ENCODE measurements at places on chromosomes 7 and 10.

- DNase-seq: peak; percentile 26
Measured at GRCh38 chr10:102195296-102195870, 30.7 kb upstream of the ELOVL3 start.

GRCh38 chr10:8057636-8058273 lies 3.3 kb downstream of the GATA3 start:
- no peak for DNase-seq

GRCh38 chr10:75651417-75651816 lies 220.0 kb downstream of the LRMDA start:
- DNase-seq: no peak

GRCh38 chr7:27200761-27201579 lies 1.1 kb upstream of the HOXA13 start:
- no peak for DNase-seq

DNA sequence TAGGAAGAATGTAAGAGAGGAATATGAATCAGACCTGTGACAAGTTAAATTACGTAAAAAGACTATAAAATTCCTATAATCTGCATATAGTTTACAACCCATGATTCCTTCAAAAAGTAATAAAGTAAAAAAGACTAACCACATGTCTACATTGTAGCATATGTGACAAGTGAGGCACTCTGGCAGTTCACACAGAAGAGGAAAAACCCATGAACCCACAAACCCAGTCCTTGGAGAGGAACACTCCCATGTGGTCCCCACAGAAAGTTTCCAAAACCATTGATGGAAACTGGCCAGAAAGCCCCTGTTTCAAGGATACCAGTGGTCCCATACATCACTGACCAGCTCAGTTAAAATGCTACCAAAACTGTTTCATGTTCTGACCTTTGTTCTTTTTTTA lies 15.7 kb downstream of the KDM7A start:
- no peak for DNase-seq

- DNase-seq: no peak
Measured at GRCh38 chr10:104622598-104623209, 18.4 kb upstream of the SORCS3 start.

DNA sequence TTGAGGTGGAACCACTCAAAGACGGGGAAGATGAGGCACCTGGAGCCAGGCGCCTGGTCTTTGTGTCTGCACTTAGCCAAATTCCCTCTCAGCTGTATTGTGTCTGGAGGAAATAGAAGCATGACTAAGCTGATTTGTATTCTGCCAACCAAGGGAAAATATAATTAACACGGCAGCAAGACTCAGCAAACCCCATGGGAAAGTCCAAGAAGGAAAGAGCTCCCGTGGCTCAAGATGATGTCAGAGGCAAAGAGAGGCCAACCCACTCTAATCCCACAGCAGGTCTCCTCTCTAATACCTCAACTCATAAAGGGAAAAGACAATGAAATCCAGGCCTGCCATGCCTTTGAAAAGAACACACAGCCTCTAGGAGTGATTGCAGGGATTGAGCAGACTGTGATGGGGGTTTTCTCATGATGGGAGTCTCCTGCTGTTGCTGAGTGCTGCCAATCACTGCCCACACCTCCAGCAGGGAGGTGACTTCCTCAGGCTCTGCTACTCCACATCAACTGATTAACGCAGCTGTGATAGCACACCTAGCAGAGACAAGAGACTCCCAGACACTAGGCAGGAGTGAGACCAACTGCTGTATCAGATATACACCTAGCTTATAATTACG lies 255.5 kb upstream of the C7orf33 start:
- DNase-seq: no peak

DNA sequence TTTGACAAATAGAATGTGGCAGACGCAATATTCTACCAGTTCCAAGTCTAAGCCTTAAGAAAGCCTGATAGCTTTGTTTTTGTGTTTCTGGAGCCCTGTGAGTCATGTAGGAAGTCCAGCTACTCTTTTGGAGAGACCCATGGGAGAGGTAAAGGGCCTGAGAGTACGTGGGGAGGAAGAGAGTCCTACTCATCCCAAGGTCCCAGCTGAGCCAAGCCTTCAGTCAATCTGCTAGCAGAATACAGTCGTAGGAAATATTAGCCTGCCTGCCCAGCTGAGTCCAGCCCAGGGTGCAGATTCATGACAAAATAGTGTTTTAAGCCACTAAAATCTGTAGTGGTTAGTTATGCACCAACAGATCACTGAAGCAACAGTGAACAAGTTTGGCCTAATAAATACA lies 9.0 kb upstream of the GNA12 start:
- DNase-seq: no peak

DNA sequence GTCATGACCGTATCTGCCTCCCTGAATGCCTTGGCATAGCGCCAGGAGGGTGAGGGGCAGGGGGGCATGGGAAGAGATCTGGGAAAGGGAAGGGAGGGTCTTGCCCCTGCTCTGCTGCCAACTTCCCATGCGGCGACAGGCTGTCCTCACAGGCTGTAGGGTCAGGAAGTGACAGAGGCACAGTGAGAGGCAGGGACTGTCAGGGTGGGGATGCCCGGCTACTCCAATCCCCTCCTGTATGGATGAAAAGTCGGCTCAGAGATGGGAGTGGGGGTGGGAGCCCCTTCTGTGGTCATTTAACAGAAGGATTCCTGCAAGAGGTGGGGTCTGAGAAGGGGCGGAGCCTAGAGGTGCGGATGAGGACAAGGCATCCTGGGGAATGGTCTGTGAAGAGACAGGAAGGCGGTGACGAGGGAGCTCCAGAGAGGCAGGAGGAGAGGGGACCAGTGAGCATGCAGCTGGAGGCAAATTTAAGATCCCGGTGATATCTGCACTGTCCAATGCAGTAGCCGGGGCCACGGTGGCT lies 20.8 kb upstream of the UNC5B start:
- DNase-seq: peak; percentile 62

- DNase-seq: no peak
Measured at GRCh38 chr7:29977886-29978651, 11.5 kb downstream of the SCRN1 start.

DNA sequence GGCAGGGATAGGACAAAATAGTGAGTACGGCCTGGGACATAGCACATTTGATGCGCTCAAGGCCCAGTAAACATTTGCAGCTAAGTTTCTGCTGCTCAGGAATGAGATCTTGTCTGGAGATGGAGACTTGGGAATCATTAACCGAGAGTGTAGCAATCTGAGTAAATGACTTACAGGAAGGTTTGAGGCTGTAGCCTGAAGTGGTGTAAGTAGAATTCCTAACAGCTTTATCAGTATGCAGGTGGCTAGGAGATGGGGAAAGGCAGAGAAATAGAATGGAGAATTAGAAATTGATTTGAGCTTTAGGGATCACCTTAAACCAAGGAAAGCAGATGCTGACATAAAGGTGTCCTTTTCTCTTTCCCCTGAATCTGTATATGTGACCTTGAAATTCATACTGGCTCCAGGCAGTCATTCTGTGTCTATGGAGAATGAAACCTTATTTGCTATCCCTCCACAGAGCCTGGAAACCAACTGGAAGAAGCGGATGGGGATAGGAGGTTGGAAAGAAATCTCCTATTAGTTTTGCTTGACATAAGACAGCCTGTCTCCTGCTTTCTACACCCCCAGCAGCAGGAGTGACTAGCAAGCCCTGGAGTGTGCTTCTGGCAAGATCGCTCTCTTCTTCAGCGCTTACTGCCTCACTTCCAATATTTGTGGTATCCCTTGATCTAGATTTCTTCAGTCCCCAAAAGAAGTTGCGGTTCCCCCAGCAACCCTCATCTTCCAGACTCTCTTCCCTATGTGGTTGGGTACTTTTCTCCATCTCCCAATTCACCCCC lies 6.4 kb upstream of the PON2 start:
- DNase-seq: no peak

GRCh38 chr7:1458683-1459511 lies at the start of gene MICALL2:
TSS of gene MICALL2 (minus strand) at chr7:1459470. CDS start at chr7:1459326, 144 bp downstream.
- DNase-seq: peak; percentile 94

DNA sequence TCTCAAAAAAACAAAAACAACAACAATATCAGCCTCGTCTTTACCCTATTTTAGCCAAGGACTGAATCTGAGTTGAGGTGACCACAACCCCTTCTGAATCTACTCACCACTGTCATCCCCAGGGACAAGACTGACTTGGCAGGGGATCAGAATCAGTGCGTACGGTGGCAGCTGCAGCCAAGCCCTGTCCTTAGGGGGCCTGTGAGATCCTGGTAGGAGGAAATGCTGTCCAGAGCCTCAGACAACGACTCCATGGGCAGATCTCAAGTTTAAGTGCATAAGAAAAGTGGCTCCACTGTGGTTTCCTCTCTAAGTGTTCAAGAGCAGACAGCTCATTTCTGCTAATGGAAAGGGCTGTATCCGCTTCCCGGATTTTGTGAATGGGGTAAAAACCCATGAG lies 22.4 kb upstream of the CYTH3 start:
- no peak for DNase-seq

GRCh38 chr10:122854648-122855047 lies 9.0 kb upstream of the CUZD1 start:
- DNase-seq: no peak

DNA sequence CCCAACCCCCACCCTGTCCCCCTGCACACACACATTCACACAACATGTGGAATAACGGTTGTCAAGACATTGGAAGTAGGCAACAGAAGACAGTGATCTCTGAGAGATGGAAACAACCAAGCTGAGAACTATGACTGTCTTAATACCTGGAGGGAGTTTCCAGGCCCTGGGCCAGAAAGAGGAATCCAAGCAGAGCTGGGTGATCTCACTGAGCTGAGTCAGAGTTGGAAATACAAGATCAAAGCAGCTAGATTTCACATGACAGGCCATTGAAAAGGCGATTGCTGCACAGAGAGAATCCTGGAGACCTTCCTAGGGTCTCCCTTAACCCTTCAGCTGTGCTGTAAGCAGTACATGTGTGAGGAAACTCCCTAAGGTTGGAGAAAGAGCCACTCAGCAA lies 165.8 kb upstream of the PRSS1 start:
- no peak for DNase-seq

DNA sequence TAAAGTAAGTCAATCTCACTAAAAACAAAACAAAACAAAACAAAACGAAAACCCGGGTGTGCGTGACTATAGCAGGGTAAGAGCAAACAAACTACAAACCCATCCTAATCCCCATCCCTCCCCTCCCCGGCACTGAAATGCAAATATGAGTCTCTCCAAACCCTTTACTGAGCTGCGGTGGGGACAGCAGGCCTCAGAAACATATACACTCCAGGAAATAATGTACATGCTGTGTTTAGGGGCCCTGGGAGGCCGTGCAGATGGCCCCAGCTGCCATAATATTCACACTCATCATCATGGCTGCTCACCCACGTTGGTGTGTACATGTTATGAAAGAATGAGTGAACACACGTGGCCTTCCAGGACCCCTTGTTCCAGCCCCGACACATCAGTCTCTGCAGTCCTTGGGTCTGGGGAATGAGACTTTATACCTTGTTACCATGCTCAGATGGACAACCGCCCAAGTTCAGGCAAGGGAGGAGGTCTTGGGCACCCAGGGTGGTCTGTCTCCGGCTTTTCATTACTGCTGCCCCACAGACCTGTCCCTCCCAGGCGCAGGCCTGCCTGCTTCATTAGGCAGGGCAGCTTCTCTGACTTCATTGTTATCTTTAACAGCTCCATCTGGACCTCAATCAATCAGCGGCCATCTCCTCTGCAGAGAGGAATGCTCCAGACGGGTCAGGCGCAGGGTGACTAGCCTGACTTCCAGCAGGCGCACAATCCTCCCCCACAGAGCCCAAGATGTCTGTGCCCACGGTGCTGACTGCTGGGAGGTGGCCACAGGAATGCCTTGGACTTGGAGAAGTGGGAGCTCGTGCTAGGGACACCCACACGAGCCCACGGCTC lies 20.6 kb downstream of the HSPA12A start:
- no peak for DNase-seq

- DNase-seq: no peak
Measured at GRCh38 chr10:84254552-84255478, 10.0 kb downstream of the RGR start.

GRCh38 chr7:19089797-19090196 lies 27.6 kb downstream of the TWIST1 start:
- DNase-seq: no peak

DNA sequence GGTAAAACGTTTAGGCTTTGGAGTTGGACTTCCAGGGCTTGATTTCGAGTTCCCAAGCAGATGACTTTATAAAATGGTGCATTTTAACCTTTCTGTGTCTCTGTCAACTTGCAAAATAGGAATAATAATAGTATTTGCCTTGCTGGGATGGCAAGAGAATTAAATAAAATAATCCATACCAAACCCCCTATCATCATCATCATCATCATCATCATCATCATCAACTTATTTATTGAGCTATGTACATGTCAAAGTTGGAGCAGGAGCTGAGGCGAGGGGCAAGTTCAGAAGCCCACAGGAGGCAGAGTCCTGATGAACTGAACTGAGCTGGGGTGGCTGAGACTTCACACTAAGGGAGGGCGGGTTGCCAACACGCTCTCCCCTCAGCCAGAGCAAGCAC lies 51.7 kb upstream of the KCNMA1 start:
- DNase-seq: no peak

- no peak for DNase-seq
Measured at GRCh38 chr10:119642556-119643111, 8.5 kb upstream of the BAG3 start.

DNA sequence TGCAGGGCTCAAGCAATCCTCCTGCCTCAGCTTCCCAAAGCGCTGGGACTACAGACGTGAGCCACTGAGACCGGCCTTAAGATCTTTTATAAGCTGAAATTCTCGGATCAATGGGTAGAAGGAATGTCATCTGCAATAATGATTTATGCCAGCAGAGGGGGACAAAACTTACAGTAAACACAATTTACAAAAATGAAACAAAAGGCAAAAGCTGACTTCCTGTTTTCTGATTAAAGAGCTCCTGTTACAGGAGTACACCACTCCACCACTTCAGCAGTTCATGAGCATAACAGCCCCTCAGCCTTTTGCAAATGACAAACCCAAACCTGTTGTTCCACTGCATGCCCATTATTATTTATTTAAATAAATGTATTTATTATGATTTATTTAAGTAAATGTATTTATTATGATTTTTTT lies 88.5 kb upstream of the ATP6V0A4 start:
- no peak for DNase-seq

- no peak for DNase-seq
Measured at GRCh38 chr7:157235357-157236333, 96.9 kb downstream of the UBE3C start.

- DNase-seq: no peak
Measured at GRCh38 chr10:69939061-69939460, 113.6 kb upstream of the MACROH2A2 start.

DNA sequence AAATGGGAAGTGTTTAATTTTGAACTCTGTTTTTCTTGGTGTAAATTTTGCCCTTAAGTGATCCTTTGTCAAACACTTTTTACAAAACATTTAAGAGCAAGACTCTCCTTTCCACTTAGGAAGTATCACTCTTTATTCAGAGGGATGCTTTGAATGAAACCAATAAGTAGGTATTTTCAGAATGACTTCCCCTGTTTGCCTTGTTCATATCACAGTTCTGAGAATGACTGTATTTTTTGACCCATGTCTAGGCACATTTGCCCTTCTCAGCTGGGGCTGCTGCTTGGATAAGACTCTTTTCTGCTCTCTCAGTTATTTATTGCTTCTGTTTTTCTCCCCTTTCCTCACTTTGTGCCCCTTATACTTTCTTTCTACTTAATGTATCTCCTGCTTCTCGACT lies 98.2 kb downstream of the CCNY start:
- DNase-seq: no peak

DNA sequence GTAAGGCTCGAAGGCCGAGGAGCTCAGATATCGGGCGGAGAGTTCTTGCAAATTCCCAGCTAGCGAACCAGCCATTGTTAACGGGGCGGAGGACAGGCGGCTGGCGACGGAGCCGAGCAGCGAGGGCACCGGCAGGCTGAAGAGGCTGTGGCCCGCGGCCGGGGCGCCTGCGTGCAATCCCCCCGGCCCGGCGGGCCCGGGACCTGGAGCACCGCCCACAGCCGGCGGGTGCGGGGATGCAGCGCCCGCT lies 4.1 kb downstream of the VAX1 start:
- no peak for DNase-seq
